ENCODE measurements at places on chromosomes 3 and 15.

GRCh38 chr3:61538486-61538885, 22.9 kb upstream of the PTPRG start:
- no peak for DNase-seq

DNA sequence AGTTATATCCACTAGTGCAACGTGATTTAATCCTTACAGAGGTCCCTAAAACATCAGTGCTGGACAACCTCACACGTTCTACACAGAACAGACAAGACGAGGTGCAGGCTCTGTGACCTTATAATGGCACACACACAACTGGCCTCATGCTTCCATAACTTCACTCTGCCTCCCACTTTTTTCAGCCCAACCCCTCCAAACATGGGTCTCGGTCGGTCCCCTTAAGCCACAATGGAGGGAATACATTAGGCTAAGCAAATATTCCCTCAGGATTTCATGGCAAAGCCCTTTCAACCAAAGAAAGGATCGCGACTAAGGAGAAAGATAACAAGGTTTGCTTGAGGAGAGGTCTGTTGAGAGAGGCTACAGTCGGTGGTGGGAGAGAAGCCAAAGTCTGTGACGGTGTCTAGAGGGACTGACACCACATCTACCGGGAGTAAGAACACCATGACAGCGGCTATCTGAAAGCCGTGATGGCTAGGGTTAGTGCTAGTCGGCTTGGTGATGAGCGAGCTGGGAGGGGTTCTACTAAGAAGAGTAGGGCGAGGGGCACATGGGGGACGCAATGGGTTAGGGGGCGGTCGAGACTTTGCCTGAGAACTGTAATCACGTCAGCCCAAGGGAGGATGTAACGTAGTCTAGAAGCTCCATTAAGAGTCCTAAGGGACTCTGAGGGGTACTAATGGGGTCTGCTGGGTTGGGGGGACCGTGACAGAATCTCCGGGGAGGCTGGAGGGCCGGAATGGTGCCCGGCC, 1.0 kb downstream of the MYO9A start:
- DNase-seq: no peak

GRCh38 chr3:128550113-128550440, 57.1 kb upstream of the GATA2 start:
- DNase-seq: no peak

DNA sequence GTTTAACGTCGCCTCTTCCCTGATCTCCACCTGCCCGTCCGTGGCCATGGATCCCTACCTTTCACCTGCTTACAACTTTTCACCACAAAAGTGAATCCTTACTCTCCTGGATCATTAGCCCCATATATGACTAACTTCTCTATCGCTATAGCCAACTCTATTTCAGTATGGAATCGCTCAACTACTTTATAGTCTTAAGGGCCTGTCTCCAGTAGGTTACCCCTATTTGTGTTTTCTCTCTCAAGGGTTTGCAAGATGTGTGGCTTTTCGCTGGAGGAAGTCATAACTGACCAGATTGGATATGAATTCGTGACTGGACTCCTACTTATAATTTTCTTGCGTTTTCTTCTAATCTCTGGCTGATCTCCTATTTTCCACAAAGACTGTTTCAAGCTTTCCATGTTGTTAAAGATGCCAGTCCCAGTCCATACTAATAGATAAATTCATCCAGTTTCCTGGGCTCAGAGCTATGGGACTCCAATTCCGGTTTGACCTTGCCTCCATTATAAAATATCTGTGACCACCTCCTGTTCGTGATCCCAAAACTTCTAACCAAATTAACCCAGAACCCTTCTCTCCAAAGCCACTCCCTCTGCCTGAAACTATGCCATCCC, 1.3 kb upstream of the STAG1 start:
- no peak for DNase-seq

- no peak for DNase-seq
These were observed 113.0 kb downstream of the PDE8A start for GRCh38 chr15:85094685-85095084.

DNA sequence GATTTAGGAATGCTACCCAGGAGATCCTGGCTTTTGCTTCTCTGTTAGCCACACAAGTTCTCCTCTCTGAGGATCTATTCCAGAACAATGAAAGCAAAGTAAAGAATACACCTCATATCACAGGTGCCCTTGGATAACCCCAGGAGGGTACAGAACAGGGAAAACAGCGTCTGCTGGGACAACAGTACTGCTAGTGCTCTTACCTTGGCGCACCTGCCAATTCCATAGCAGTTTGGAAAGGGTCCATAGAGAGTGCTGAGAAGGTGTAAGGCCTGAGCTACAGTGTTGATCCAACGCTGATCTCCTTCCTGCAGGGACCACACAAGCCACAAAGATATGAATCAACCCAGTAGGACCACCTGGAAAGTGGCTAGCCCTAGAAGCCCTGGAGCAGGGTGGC, 12.9 kb upstream of the PRC1 start:
- DNase-seq: no peak

- DNase-seq: no peak
These were observed 46.1 kb downstream of the EFCAB12 start for GRCh38 chr3:129382366-129382765.
